ENCODE measurements at places on chromosomes 3 and 15.

- DNase-seq, result no peak
Measured at GRCh38 chr15:89371228-89372044, 36.8 kb upstream of the POLG start.

GRCh38 chr15:94059013-94059587 lies 172.3 kb upstream of the MCTP2 start:
- DNase-seq, result no peak

DNA sequence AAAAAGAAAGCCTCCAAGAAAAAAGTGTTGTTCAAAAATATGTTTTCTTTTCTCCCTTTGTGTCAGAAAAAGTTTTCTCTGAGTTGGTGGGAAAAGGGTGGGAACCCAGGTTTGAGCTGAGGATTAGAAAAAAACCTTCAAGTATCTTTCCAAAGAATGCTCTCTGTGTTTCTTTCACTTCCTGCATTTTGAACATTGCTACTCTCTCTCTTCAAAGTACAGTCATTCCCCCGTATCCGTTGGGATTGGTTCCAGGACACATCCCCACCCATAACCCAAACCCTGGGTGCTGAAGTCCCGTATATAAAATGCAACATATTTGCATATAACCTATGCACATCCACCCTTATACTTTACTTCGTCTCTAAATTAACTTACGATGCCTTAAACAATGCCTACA lies 139.6 kb downstream of the TMCO5A start:
- DNase-seq, result no peak

DNA sequence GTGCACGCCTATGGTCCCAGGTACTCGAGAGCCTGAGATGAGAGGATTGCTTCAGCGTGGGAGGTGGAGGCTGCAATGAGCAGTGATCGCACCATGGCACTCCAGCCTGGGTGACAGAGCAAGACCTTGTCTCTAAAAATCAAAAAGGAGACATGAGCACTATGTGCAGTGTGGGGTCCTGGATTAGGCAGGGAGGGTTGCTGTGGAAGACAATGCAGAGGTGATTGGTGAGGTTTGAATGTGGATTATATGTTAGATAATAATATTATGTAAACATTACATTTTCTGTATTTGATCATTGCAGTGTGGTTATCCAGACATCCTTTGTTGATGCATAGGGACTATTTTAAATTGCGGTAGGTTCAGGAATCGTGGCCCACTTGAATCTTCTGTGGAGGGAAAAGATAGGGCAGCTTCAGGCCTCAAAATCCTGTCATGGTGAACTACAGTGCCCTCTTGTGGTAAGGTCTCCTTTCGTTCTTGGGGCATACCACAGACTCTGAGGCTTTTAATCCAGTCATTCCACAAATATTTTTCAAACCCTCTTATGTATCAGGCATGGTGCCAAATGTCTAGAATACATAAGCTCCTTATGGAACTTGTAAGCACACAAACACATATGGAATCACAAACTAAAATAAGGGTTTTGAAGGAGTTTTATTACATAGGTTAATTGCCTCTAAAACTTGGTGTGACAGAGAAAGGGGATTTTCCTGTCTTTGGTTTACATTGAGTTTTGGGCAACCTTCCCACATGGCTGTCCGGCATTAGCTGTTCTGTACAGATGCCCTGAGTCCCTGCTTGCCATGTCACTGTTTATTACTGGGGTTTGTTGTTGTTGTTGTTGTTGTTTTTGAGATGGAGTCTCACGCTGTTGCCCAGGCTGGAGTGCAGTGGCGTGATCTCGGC lies 37.7 kb downstream of the GPD1L start:
- peak; percentile 76 for DNase-seq

DNA sequence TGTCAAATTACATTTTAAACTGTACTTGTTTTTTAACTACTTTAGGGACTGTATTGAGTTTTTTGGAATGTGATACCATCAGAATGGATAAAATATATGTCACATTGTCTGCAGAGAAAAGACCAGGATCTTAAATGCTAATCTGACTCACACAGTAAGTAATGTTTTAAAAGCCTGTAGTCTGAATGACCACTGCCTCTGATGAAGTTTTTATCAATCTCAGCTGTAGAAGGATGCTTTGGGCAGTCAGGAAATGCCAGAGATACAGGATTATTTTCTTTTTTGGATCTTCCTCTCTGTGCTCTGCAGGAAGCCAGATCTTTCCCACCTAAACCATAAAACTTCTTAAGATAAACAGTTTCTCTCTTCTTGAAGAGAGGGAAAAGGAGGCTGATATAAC lies 73.1 kb upstream of the PRTG start:
- DNase-seq, result no peak

GRCh38 chr3:127690823-127691452 lies 18.2 kb downstream of the ABTB1 start:
- no peak for DNase-seq

DNA sequence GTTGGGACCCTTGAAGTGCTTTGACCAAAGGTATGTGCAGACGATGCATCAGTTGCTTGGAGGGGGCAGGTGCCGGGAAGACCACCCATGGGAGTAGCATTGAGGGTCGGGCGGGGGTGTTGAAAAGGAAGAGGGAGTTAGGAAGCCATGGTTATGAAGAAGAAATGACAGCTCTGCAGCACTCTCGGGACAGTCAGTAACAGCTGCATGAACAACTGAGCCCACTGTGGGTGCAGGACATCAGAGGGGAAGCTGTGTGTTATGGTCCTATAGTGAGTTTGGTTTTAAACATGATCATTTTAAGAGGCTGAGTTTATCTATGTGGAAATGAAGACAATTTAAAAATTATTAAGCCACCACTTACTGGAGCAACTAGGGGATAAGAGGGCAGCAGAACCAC lies 17.6 kb downstream of the ST8SIA2 start:
- no peak for DNase-seq

All from right renal pelvis (tissue), 4 donors.